NCI-H2107 (cell line): ENCODE measurements at places on chromosomes 16 and 17.
A peak's percentile ranks its signal among the peaks of the same experiment; 100 is the strongest.

DNA sequence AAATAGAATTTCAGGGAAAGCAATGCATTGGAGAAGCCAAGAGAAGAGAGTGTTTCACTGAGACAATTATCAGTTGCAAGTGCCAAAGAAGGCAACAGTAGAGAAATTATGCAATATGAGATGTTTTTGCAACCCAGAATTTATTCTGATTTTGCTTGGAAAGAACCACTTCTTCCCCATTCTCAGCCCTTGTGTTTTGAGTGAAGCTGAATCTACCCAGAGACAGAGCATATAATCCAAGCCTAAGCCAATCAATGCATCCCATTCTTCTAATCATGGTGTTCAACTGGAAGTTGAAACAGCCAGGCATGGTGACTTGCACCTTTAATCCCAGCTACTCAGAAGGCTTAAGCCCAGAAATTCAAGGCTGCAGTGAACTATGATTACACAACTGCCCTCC, 6.9 kb upstream of the SCNN1G start:
- DNase-seq = no peak

DNA sequence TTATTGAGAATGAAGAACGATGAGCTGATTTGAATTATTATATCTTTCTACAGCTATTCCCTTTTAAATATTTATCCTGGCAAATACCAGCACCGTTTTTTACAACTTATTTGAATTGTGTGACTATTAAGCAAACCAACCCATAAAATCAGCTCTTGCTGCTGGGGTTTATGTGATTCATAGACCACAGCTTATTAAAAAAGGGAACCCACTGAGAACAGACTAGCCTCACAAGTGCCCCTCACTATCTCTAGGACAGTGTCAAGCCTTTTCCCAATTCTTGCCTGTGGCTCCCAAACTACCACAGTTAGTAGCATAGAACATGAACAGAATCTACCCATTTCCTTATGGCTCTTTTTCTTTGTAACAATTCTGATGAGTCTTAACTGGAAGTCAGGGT, 6.1 kb upstream of the LIG3 start:
- DNase-seq = no peak

DNA sequence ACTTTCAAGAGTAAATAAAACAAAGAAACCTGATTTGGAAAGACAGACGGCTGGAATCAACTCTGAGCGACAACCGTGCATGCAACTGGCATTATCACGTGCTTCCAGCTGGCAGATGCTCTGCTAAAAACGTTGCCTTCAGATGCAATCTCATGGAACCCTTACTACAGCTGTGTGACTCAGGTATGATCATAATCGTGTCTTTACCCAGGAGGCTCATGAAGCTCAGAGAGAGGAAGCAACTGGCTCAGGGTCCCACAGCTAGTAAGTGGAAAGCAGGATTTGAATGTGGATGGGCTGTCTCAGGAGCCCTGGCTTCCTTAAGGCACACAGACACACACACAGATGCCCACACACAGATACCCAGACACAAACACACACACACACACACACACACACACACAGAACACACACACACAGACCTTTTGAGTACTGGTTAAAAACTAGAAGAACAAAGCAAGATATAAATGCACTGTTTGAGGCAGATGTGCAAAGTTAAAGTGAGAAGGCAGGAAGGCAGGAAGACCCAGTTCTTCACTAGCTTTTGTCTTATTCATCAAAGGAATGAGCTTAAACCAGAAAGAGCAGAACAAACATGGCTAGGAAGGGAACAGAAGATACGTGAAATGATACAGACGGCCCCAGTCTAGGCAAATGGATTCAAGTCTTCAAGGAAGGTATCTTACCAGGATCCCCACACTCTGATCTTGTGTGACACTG, 275.2 kb downstream of the MAF start:
- DNase-seq = no peak

GRCh38 chr16:53692146-53692545, 11.5 kb downstream of the RPGRIP1L start:
- no peak for DNase-seq

- DNase-seq = no peak
These were observed 11.6 kb upstream of the DLX4 start for GRCh38 chr17:49957350-49957749.

DNA sequence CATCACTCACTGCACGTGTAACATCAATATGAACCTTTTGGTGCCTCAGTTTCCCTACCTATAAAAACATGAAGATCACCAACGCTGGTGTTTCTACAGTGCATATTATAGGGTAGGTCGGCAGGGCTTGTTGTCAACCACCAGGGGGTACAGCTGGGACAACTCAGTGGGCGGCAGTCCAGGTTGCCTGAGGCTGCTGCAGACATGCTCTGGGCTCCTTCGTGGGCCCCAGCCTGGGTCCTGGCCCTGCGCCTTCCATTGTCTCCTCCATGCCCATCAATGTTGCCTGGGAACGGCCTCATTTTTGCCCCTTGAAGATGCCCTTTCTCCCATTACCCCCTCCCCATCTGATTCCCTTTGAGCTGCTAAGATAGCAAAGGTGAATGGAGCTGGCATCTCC, 89.8 kb downstream of the GSG1L start:
- DNase-seq = no peak

- DNase-seq = no peak
These were observed 5.0 kb upstream of the TRAF4 start for GRCh38 chr17:28738680-28739384.

- DNase-seq = no peak
These were observed 21.2 kb downstream of the SAP30BP start for GRCh38 chr17:75688209-75688825.

DNA sequence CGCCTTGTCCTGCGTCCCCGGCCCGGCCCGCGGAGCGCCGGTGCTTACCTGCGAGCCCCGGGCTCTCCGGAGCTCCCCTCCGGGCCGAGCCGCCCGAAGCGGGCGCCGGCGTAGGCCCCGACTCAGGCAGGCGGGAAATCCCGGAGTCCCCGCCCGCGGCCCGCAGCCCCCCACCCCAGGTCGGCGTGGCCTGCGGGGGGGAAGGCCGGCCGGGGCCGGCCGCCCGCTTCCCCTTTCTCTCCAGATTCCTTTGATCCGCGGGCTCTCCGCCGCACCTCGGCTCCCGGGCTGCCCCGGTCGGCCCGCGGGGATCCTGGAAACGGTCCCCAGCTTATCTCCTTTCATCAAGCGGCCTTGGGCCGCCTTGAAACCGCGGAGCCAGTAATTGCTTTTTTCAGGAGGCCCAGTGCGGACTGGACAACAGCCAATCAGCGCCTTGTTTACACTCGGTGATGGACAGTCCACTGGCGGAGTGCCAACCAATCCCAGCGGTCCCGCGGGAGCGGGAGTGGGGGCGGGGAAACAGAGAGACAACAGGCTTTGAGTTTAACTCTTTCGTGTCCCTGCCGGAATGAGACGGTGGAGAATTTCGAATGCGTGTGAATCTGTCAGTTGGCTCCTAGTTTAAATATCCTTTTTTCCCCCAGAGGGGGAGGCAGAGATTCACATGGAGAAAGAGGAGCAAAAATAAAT, 1.4 kb upstream of the BAHCC1 start:
- peak; percentile 99 for DNase-seq

- no peak for DNase-seq
These were observed 2.1 kb downstream of the MT1X start for GRCh38 chr16:56684256-56684925.

DNA sequence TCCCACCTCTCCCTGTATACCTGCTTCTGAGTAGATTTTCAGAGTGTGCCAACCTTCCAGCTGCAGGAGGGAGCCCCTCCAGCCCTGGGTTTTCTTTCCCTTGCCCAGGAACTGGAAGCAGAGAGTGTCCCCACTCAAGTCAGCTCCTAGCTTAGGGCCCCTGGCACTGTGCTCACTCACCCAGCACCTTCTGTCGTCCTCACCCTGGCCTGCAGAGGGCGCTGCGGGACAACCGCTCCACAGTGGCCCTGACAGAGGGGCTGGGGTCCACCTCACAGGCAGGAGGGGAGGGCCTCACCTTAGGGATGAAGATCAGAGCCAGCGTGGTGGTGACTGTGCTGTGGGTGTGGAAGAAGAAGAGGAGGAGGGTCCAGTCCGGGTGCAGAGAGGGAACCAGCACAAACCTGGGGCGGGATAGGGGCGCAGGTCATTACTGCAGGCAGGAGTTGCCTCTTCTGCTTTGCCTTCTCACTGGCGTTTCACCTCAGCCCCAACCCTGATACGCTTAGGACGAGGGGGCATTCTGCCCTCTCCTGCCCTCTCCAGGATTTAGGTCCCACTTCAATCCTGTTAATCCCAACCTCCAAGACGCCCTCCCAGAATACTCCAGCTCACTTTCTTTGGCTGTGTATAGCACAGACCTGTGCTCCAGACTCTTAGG, 10.0 kb downstream of the GPR179 start:
- DNase-seq = no peak

DNA sequence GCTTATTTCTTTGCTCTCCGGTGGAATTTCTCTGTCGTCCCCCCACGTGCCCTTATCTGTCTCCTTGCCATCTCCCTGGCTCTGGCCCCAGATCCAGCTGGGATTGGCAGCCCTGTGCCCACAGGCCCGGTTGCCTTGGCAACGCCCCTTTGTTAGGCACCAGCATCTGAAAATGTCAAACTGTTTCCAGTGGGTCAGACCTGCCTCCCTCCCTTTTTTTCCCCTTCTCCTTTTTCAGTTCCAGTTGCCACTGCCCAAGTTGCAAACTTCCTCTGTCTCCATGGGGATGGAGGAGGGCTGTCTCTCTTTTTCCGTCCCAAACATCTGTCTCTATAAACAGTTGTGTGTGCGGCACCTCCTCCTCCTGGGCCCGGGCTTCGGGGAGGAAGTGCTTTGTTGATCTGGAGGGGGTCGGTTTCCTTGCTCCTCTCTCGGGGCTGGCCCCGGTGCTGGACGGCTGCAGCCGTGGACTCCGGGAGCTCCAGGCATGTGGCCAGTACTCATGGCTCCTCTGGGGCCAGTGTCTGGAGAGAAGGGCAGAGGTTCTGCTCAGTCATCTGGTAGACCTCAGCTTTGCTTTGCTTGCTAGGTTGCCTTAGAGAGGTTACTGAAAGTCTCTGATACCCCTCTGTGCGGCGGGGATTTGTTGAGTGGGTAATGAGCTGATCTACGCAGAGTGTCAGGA, 35.3 kb downstream of the SOCS3 start:
- no peak for DNase-seq

DNA sequence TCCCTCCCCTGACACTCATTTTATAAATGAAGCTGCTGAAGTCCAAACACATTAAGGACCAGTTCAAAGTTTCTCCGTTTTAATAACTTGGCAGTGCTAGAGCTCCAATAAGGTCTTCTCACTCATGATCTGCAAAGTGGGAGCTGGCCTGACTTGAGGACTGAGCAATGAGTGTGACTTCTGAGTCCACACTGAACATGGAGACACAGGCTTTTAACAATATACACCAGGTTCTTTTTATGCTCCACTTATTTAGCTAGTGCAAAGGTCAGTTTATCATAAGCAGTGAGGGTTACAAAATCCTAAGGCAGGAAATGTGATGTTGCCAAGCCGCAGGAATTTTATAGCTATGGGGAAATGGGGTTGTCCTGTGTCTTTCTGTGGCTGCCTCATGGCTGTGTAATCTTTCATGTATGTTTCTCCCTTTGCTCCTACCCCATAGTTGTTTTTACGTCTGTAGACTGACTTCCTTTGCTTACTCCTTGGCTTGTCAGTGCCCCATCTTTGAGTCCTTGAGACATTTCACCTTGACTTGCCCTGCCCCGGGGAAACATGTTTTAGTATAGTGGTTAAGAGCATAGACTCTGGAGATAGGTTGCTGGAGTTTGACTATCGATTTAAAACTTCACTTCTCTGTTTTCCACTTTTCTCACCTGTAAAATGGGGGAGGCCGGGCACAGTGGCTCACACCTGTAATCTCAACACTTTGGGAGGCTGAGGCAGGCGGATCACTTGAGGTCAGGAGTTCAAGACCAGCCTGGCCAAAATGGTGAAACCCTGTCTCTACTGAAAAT, 12.2 kb upstream of the MMD start:
- no peak for DNase-seq

DNA sequence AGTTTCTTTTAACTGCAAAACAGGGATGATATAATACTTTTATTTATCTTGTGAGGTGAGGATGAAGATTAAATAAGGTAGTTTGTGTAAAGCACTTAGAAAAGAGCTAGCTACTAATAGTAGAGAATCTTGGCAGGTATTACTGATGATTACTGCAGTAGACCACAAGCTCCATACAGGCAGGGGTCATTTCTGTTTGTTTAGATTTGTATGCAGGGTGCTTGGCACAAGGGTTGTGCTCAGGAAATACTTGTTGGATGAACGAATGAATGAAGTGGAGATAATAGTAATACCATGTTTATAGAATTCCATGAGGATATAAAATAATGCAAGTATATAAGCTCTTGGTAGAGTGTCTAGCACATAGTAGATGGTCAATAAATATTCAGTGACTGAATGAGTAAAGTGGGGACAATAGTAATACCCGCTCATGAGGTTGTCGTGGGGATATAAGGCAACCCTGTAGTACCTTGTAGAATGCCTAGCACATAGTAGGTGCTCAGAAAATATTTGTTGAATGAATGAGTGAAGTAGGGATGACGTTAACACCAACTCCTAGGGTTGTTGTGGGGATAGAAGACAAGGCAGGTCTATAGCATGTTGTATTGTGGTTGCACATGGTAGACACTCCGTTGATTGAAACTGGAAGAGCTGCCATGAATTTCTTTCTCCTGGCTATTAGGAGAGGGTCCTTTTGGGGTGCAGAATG, 83.0 kb downstream of the ABCC1 start:
- DNase-seq = no peak

GRCh38 chr16:11510178-11510973, 76.3 kb downstream of the LITAF start:
- no peak for DNase-seq

DNA sequence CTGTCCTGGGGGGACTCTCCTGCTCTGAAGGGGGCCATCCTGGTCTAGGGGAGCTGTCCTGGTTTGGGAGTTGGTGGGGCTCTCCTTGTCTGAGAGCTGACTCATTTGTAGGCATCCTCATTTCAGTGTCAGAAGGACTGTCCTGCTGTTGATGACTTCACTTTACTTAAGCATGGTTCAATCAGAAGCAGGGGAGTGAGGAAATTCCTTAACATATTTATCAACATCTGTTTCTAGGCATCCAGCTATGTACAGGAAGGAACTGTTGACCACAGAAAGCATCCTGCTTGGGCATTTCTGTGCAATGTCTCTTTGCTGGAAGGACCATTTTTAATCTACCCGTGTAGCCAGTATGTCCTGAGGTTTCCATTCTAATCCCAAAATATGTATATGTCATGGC, 502.7 kb upstream of the HSBP1 start:
- no peak for DNase-seq
